ENCODE measurements at places on chromosomes 7 and 10. TPM values are rescaled to one million over a fixed set of nuclear protein-coding genes. Genes with fewer than 3 reads are reported as not detected.

GRCh38 chr7:124489925-124490324 lies 275.7 kb downstream of the GPR37 start:
- DNase-seq, result no peak

The PRPS1L1 gene
- polyA plus RNA-seq, result not detected

DNA sequence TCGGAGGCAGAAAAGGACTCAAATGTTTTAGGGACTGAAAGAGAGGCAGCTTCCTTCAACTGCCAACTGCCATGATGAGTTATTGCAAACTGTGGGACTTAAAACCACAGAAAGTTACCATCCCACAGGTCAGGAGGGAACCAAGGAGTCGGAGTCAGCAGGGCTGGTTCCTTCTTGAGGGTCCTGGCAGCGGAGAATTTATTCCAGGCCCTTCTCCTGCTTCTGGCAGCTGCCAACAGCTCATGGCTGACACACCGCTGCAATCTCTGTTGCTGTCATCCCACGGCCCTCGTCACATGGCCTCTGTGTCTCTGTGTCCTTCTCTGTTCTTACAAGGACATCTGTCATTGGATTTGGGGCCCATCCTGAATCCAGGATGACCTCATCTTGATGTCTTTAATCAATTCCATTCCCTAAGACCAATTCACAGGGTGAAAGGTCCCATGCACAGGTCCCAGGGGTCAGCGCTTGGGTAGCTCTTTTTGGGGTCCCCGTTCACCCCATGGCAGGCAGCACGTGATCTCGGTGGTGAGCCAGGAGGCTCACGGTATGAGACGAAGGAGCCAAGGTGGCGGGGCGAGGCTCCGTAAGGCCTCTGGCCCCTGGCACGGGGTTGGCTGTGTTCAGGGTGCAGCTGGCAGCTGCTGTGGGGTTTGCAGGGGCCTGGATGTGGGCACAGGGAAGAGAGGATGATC lies 27.4 kb upstream of the PSMG3 start:
- no peak for DNase-seq

GRCh38 chr10:4306871-4307270 lies 519.1 kb upstream of the AKR1E2 start:
- no peak for DNase-seq

DNA sequence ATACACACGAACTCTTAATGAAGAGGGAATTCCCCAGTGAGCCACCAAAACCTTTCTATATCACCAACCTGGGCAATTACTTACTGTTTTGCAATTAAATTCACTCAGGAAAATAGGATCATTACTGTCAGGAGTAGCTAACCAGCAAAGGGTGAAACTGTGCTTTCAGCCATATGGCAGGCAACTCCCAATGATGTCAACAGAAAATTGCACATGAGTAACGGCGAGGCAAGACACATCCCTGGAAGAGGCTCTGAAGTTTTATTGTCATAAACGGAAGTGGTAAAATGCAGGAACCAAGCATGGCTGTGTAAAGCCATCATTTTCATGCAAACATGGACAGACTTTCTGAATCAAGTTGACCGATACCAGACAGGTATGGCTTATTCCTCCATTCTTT lies 548.9 kb upstream of the AUTS2 start:
- DNase-seq, result no peak

The AOAH gene
- not detected for polyA plus RNA-seq

The GJD4 gene
- polyA plus RNA-seq, result not detected

DNA sequence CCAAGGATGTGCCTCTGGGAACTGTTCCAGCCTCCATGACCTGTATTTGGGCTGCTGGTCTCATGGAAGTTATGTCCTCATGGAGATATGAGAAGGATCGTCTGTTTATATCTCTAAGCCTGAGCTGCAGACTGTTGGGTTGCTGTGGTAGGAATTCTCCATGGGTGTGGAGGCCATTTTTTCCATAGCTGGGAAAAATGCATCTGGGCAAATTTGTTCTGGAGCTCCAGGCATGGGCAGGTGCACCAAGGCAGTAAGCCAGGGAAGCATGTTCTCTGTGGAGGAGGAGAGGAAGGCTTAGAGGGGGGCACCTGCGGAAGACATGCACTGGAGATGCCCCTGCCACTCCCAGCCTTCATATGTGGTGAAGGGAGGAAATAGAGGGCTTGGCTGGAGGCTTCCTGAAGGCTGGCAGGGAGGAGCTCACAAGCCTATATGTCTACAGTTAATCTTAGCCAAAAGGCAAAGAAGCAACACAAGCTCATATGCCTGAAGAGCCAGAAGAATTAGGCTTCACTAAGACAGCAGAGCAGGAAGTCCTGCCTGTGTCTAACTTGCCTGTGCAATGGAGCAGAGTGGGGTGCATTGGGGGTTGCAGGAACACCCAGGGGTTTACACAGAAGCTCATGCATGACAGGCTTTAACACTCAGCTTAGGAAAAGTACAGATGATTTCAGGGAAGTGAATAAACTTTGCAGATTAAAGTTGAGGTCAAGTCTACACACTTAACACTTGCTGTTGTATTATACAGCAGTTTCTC lies 35.1 kb upstream of the CXCL12 start:
- DNase-seq, result no peak

The ITIH2 gene
- not detected for polyA plus RNA-seq

Data from cardiac muscle cell (in vitro differentiated cells and primary cell).